HTR-8/SVneo (cell line): ENCODE measurements at places on chromosomes 12 and 14.

DNA sequence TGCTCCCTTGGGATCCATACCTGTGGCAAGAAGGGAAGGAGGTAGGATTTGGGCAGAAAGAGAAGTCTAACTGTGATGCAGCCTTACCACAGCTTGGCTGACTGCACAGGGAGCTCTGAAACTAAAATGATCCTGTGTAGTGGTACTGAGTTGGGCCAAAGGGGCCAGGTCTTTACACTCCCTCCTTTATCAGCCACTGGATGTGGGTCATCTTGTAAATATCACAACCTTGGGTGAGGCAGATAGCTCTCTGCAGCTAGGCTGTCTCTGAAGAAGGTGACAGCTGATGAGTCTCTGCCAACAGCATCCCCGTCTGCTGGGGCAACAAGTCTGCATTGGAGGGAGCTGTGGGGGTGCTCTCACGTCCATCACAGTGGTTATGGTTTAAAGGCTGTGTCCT, 95.9 kb upstream of the CAND1 start:
- no peak for DNase-seq

DNA sequence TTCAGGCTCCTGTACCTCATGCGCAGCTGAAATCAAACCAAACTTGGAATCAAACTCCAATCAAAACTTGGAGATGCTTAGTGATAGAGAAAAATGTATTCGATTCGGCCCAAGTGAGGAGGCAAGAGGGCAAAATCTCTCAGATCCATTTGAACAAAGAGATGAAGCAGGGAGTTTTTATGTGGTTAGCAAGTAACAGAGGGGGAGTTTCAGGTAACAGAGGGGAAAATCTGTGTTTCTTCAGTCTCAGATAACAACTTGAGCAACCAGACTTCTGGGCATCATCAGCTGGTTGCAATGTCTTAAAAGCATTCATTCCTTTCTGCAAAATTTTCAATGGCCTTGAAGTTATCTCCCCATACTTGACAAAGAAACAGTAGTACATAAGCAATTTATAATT, 245.1 kb upstream of the AVPR1A start:
- no peak for DNase-seq

GRCh38 chr14:53011053-53011462, 60.2 kb upstream of the FERMT2 start:
- peak; percentile 95 for DNase-seq

DNA sequence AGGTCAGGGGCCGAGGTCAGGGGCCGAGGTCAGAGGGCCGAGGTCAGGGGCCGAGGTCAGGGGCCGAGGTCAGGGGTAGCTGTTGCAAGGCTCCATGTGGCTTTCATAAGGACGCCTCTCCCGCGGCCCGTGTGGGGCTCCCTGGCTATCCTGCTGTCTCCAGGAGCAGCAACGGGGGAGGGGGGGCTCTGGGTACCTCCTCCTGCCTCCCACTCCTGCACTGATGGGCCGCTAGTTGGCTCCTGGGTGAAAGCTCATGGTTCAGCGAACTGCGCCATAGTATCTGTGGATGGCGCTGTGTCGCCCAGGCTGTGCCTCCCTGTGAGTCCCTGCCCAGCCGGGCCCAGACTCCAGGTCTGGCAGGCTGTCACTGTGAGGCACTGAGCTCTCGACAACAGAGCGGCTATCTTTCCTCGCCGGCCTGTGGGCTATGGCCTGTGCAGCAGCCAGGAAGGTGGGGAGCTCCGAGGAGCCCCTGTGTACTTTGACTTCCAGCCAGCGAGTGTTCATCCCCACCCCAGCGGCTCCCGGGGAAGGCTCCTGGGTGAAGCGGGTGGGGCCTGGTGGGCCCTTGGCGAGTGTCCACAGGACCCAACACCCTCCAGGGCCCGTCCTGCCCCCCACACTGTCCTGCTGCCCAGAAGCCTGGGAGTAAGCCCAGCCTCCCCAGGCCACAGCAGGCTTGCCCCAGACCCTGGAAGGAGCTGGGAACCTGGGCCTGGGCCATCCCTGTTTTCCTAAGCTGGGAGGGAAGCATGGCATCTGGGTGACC, 8.1 kb downstream of the RFLNA start:
- no peak for DNase-seq

- DNase-seq, result no peak
Observed at GRCh38 chr12:65703176-65703575, 121.1 kb upstream of the HMGA2 start.

GRCh38 chr12:52789637-52790426, 6.1 kb downstream of the KRT3 start:
- DNase-seq, result no peak

- no peak for DNase-seq
Observed at GRCh38 chr14:32438517-32438916, 109.4 kb downstream of the AKAP6 start.

GRCh38 chr12:115137812-115138521, 454.0 kb upstream of the TBX3 start:
- DNase-seq, result no peak

- DNase-seq, result no peak
Observed at GRCh38 chr12:118098911-118099671, 4.7 kb downstream of the VSIG10 start.

DNA sequence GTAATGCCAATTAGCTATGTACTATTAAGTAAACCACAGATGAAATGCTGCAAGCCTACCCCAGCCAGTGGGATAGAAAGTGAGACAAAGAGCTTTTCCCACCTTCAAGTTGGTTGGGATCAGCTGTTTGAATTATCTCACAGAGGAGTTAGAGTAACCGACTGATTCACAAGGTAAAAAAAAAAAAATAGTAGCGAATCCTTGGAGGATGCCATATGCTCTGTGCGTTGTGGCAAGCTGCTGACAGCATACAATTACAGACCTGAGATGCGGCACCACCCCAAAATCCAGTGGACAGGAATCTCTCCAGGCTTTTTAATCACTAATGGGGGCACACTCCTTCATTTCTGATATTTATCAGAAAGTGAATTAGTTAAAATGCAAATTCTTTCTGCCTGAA, 157.0 kb upstream of the RMST start:
- DNase-seq, result no peak

GRCh38 chr12:10174986-10175614, 3.2 kb upstream of the OLR1 start:
- DNase-seq, result no peak
